ENCODE measurements at places on chromosomes 2 and 18.

DNA sequence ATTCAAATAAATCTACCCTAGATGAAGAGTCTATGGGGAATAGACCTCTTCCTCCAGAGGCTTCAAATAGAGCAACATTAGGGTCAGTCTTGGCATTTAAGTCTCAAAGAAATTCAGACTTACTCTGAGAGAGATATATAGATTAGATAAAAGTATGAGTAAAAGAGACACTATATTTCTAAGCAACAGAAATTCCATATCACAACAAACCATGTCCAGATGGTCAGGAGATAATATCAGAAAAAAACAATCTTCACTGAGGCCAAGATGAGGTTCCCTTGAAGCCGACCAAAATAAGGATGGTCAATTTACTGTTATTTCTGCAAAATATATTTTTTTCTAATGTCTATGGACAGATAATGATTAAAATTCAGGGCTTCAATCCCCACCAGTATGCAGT lies 89.1 kb upstream of the NOSTRIN start:
- DNase-seq: no peak

GRCh38 chr2:231523451-231524285 lies 6.6 kb downstream of the NMUR1 start:
- no peak for DNase-seq

DNA sequence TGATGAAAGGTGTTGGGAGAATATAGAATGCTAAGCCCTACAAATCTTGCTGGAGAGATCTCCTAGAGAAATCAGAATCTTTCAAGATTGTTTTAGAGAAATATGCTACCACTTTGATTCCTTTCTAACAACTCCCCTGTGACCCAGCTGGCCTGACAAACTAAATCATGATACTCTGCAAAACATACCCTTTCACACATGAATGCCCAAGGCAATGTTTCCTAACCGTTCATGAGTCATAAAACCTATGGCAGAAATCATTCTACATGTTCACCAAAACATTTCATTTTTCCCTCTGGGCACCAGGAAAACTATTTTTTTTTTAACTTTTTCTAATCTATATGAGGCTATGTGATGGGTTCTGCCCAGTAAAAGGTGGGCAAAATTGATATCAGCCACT lies 77.8 kb upstream of the SETBP1 start:
- no peak for DNase-seq

GRCh38 chr2:180715044-180715443 lies 265.4 kb upstream of the UBE2E3 start:
- no peak for DNase-seq

DNA sequence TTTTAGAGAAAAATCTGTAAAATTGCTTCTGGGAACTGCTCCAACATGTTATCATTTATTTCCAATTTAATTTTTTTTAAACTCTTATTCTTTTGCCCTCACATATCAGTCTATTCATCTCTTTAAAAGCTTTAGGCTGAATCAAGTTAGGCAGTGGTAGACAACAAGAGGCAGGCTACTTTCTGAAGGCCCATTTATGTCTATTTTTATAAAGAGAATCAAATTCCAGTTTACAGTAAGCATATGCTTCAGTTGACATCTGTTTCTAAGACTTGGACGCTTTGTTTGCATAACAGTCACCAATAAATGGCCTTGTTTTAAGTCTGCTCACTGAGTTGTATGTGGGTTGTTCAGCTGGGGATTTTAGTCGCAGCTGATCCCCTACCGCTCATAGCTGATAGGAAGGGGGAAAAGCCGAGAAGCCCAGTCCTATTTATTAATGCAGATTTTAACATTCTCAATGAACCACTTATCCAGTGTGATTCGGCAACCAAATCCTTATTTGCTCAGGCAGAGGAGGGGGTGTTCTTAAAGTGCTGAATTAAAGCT lies 260.4 kb upstream of the SIX3 start:
- DNase-seq: peak; percentile 29

DNA sequence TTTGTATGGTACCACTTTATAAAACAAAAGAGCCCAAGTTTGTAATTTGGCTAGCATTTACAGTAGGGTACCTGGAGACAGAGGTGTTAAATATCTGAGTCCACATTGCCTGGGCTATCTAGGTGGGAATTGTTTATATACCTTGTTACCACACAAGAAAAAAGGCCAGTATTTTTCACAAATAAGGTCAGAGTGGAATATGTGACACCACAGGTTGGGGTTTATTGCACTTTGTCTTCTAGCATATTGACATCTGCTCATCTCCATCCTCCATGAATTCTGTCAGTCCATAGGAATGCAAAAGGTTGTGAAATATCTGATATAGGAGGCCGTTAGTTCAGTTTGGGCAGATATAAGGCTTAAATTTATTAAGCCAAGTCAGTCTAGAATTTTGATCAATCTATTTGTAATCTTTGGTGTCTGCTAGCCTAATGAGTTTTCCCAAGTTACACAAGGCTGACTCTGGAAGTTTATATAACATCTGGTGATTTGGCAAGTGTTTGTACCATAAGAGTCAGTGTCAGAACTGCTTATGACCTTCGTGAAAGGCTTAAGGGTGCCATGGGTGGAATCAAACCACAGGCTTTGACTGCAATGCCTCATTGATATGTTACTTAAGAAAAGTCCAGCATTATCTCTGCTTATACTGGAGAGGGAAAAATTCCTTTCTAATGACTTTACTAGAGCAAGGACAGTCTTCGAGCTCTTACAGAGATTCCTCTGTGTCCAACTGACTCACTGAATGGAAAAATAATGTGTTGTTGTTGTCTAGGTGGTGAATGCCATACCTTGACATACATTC lies 11.3 kb upstream of the DPP4 start:
- DNase-seq: no peak

DNA sequence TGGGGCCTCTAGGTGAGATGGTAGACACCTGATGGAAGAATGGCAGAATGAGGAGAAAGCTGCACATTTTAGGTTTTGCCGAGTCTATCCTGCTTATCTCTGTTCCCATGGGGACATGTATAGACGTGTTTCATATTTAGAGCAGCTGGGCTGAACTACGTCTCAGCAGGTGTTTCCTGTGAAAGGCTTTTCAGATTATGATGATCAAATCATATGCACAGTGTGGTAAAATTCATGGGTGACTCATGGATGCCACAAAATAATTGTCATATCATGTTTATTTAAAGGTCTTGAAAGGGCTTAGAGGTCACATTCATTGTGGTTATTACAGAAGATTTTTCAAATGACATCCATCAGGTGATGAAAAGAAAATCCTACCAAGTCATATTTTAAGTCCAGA lies 90.5 kb downstream of the ICOS start:
- DNase-seq: peak; percentile 6
